ENCODE measurements at places on chromosomes 5 and 9.

- peak; percentile 65 for DNase-seq
Measured at GRCh38 chr9:127854184-127854806, at the start of gene ENG. Gene ENG, minus strand, starts transcription at chr9:127854658. Its CDS starts 303 bp downstream, at chr9:127854355.

GRCh38 chr9:74361508-74361907, 135.6 kb upstream of the RORB start:
- DNase-seq: no peak

GRCh38 chr5:72380492-72381274, 60.5 kb downstream of the PTCD2 start:
- DNase-seq: no peak

GRCh38 chr5:119071561-119071995, 691 bp downstream of the DMXL1 start:
- no peak for DNase-seq

DNA sequence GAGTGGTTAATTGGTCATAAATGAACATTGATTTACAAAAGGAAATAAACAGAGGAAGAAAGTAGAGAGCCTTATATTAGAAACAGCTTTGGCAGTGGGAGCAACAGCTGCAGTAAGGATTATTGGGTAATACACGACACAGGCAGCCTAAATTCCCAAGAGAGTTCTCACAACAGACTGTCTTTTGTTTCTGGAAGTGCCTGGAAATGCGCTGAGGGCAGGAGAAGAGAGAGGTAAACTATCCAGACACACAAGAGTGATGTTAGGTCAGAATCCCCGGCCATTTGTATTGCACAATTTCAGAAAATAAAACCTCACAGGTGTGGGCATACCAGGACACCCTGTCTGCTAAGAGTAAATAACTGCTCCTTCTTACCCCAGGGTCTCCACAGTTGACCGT, 450.4 kb upstream of the CTNND2 start:
- DNase-seq: peak; percentile 7

- DNase-seq: no peak
Measured at GRCh38 chr9:70579686-70580085, 165.2 kb upstream of the KLF9 start.

DNA sequence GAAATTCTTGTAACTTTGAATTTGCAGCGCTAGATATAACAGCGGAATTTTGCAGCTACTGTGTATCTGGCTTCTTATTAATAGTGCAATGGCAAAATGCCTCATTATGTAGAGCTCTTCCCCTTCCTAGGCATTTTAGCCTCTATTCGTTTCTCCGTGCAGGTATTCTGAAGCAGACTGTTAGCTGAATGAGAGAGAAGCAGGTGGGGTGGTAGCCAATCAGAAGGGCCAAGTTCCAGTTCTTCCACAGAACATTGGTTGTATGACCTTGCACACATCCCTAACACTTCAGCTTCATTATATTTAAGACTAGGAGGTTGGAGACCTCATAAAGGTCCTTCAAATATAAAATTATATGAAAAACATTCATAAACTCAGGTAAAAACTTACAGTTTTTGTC, 1.2 kb upstream of the VPS13A start:
- no peak for DNase-seq

GRCh38 chr9:4228606-4229005, 71.3 kb downstream of the GLIS3 start:
- peak; percentile 58 for DNase-seq

DNA sequence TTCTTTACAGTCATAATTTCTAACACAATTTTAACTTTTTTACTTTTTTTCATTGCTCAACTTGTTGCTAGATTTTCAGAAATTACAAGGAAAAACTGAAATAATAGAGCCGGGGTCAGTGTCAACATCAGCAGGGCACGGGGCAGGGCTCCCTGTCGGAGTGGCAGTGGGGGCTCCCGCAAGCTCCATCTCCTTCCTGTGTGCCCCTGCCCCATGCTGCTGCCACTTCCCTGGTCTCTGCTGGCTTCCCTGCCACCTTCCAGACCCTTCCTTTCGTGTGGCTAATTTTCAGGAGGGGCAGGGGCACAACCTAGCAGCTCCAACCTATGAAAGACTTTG, 1.0 kb upstream of the EXOC3 start:
- no peak for DNase-seq

DNA sequence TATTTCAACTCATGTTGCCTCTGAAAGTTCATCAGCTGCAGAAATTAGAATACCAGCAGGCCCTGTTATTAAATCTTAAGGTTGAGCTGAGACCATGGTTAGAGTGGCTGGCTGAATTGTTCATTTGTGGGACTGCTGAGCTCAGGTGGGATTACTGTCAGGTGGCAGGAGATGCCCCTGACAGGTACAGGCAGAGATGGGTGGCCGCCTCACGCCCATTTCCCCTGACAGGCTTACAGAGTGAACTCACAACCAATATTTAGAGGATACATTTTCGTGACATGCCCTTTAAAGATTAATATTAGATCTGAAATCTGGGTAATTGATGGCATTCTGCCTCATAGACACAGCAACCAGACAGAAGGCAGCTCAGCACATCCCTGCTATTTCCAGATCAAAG, 136.0 kb downstream of the MVB12B start:
- no peak for DNase-seq

GRCh38 chr9:95175523-95175922, 142.0 kb downstream of the FANCC start:
- no peak for DNase-seq

- DNase-seq: no peak
Measured at GRCh38 chr5:115514220-115514619, 30.4 kb downstream of the FEM1C start.

- no peak for DNase-seq
Measured at GRCh38 chr5:133361922-133362321, 250.4 kb downstream of the FSTL4 start.

DNA sequence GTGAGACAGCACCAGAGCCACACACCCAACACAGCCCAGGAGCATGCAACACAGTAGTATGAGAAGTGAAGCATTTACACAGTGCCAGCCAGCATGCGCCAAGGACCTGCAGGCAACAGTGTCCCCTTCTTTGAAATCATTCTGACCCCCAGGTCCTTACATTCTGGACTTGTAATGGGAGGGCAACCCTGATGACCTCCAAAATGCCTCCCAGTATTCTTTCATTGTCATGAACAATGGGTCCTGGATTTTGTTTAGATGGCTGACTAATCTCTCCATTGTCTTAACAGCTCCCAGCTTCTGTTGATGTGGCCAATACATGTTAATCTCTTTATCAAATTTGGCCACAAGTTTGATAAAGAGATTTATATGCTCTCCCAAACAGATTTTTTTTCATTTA, 417.1 kb downstream of the DMRTA1 start:
- DNase-seq: no peak

GRCh38 chr5:43420241-43420640, 8.1 kb upstream of the CCL28 start:
- no peak for DNase-seq

DNA sequence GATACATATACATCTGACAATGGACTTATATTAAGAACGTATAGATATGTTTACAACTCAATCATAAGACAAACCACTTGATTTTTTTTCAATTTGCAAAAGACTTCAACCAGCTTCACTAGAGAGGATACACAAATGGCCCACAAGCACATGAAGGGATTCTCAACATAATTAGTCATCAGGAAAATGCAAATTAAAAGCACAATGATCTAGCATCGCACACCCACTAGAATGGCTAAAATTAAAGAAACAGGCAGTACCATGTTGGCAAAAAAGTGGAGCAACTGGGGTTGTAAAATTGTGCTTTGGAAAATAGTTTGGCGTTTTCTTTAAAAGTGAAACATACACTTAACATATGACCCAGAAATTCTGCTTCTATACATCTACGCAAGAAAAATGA, 80.0 kb upstream of the TRIO start:
- peak; percentile 53 for DNase-seq

- DNase-seq: no peak
Measured at GRCh38 chr5:15594977-15595568, 95.1 kb downstream of the FBXL7 start.

GRCh38 chr9:122258886-122259415, 5.7 kb downstream of the RBM18 start:
- DNase-seq: no peak

DNA sequence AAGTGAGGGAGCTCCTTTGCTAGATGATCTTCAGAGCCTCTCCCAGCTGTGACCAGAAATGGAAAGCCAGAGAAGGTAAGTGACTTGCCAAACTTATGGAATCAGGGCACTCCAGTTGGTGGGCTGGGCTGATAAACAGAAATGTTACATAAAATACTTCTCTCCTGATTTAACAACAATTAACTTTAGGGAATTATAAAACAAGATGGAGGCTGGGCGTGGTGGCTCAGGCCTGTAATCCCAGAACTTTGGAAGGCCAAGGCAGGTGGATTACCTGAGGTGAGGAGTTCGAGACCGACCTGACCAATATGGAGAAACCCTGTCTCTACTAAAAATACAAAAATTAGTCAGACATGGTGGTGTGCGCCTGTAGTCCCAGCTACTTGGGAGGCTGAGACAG, 899 bp upstream of the MED10 start:
- no peak for DNase-seq

DNA sequence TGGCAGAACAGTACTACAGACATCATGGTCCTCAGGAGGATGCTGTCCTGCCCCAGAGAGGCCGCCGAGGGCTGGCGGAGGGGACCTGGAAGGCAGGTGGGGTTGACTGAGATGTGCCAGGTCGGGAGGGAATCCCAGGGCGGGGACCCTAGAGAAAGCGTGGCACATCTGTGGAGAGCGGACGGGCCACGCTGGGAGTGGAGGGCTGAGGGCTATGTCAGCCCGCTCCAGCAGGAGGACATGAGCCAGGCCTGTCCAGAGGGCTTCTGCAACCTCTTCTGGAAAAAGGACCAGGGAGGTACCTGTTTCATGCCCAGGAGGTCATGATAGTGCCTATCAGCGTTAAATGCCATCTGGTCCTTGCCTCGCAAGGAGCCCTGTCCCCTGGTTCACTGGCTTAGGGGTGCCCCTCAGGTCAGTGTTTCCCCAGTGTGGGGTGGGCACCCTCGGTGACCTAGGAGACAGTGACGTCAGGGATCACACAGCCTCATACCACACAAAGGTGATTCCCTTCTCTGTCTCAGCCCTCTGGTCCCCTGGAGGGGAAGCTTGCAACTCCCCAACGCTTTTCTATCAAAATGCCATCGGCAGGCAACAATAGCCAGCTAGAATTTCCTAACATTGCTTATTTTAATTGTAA, 103.6 kb upstream of the IER5L start:
- no peak for DNase-seq

GRCh38 chr5:180830253-180831138, 27.9 kb upstream of the MGAT1 start:
- peak; percentile 9 for DNase-seq

- DNase-seq: no peak
Measured at GRCh38 chr9:36960575-36960955, 73.5 kb downstream of the PAX5 start.

DNA sequence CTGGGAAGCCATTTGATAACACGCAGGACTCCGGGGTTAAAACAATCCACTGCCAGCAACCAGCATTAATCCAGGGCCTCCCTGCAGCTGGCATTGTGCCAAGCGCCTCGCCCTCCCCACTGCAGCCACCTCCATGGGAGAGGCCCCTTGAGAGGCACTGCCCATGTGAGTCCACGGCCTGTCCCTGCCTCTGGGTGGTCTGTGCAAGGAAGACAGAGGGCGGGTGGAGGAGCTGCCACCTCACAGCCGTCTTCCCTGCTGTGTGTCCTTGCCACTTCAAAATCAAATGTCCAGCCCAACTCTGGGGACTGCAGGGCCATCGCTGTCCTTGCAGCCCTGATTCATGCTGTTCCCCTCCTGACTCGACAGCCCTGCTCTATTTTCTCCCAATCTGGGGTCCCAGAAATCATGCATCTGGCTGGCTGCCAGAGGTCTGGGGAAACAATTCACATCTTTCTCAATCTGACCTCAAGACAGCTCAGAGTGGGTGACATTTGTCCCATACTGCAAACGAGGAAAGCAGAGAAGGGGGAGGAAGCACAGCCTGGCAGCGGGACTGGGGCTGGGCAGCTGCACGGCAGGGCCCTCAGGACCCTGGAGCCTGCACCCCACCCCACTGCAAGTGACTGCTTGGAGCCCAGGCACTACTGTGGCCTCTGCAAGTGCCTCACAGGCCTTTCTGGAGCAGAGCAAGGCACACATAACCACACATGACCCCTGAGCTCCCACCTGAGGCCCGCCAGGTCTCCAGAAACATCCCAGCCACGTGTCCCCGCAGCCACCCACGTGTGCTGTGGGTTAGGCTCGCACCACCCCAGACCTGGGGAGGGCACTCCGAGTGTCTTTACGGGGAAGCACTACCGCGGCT, 15.7 kb downstream of the BRD3OS start:
- no peak for DNase-seq

DNA sequence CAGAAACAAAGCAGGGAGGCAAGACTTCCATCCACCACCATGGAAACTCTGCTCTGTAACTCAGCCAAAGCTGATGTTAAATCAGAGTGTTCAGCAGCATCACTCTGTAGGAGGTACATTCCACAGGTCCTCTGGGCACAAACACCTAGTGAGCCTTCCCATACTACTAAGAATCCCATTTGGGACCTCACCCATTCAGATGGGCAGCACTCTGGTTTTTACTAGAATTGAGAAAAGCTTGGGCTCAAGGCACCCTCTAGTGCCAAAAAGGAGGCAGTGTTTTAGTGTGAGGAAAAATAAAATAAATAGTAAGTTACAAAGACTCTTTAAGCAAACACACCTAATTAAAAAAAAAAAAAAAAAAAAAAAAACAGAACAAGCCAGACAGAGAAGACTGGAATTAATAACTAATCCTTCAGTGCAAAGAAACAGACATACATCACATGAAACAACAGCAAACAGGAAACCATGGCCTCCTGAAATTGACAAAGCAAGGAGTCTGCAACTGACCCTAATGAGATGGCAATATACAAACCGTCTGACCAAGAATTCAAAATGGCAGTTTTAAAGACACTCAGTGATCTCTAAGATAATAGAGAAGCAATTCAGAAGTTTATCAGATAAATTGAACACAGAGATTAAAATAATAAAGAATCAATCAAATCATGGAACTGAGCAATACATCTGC, 159.5 kb downstream of the GNA14 start:
- peak; percentile 34 for DNase-seq

GRCh38 chr5:9467199-9468059, 78.4 kb downstream of the SEMA5A start:
- DNase-seq: no peak

DNA sequence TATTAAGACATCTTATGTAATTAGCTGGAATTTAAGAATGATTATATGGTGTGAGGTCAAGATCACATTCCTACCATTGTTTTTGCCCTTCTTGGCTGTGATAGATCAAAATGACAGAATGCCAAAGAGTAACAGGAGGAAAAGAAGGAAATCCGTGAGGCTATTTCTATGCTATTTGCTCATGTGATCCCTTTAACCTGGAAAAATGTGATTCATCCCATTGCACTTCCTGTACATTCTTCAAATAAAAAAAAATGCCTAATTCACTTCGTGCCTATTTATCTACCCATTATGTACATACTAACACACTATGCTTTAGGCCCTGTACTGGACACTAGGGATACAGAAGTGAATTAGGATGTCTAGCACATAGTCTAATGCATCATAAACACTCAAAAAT, 154.1 kb upstream of the PAPPA start:
- peak; percentile 78 for DNase-seq

GRCh38 chr5:58072300-58072965, 387.5 kb downstream of the PLK2 start:
- no peak for DNase-seq

- no peak for DNase-seq
Measured at GRCh38 chr5:179138568-179138925, 78.4 kb downstream of the ZNF354C start.

All from HCEC 1CT (cell line).